ENCODE measurements at places on chromosomes 1 and 21.

GRCh38 chr1:33365560-33365997, 44.7 kb upstream of the A3GALT2 start:
- no peak for DNase-seq

DNA sequence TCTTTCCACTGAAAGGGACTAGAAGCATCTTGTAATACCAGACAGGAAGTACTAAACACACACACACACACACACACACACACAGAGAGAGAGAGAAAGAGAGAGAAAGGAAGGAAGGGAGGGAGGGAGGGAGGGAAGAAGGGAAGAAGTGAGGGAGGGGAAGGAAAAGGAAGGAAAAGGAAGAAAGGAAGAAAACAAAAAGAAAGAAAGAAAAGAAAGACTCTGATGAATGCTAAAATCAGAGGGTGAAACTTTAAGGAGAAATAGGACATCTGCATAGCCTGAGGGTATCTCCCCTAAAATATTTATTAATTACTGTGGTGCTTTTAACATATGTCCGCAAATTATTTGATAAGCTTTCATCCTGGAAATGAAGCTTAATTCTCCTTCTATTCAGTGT, 10.6 kb downstream of the TRIT1 start:
- DNase-seq, result no peak

- DNase-seq, result no peak
These were observed 21.5 kb upstream of the RNF187 start for GRCh38 chr1:228465571-228466146.

- DNase-seq, result no peak
These were observed 677 bp upstream of the HSD11B1 start for GRCh38 chr1:209703834-209704504.

GRCh38 chr1:169925505-169926482, 32.1 kb upstream of the SCYL3 start:
- no peak for DNase-seq

- no peak for DNase-seq
These were observed 363.7 kb downstream of the MATN1 start for GRCh38 chr1:30359539-30360220.

- no peak for DNase-seq
These were observed 6.5 kb downstream of the C1orf35 start for GRCh38 chr1:228096416-228097332.

GRCh38 chr1:115428256-115428655, 90.2 kb upstream of the NGF start:
- DNase-seq, result no peak

DNA sequence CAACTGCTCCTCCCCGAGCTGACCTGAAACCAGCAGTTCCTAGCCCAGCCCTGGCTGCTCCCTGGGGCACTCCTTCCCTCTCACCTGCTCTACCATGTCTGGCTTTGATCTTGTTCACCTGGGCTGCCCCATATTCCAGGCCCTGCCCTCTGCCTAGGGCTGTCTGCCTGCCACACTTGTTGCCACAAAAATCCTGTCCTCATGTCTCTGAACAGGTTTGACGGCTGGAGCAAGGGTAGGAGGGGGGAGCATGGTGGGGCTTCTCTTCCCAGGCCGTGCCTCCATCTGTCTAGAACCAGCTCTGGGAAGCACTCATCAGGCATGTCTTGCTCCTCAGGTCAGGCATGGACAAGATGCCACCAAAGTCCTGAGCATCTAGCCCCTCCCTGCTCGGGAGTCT, 44.3 kb upstream of the WNT2B start:
- no peak for DNase-seq

DNA sequence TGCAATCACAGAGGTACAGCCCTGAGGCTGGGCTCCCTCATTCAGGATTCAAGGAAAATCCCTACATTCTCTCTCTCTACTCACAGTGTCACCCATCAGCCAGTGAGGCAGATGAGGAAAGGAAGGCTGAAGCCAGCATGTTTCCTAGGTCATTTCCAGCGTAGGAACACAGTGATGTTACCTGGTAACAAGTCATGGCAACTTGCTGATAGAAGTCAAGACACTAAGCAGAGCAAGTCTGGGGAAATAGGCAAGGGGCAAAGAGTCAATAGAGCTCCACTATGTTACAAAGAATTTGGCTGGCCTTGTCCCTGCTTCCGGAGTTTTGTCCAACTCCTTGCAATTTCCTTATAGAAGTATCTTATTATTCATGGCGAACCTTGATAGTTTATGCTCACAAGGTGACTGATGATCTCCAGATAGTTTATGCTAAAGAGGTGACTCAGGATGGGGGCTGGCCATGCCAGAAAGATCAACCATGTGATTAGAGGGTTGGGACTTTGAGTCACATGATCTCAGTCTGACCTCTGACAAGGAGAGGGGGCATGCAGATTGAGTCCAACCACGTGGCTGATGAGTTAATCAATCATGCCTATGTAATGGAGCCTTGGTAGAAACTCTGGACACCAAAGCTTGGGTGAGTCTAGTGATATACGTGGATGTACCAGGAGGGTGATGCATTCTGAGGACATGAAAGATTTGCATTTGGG, 51.1 kb downstream of the SUSD4 start:
- DNase-seq, result no peak

DNA sequence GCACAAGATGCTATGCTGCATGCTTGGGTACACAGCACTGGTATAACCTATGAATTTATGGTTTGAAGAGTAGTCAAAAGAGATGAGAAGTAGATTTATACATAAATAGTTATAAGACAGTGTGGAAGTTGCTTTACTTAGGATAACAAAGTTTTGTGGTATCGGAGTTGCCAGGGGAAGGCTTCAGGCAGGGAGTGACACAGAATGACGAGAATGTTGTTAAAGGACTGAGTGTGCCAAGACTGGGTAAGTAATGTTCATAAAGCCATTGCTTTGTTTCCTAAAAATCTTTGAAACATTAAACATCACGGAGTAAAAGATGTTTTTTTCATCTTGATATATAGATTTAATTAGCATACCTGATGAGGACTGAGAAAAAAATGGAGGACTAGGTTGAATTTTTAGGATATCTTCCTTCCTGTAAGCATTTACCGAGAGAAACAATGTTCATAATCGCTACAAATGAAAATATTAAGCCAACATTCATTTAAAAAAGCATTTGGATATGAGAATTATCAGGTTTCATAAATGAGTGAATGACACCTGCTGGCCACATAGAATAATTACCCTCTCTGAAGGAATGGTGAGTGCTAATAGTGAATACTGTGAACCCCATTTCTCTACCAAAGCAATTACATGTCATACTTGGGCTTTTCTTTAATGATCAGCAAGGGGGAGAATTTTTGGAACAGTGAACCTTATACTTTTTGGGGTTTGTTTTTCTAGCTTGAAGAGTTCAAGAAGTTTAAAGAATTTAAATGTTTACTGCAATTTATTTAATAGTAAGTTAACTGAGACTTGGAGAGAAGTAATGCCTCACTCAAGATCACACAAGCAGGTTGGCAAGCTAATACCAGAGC, 28.4 kb downstream of the EXTL2 start:
- no peak for DNase-seq

- DNase-seq, result no peak
These were observed 82.5 kb downstream of the C4BPA start for GRCh38 chr1:207186503-207186902.

- DNase-seq, result no peak
These were observed 304.4 kb upstream of the LYPLAL1 start for GRCh38 chr1:218869276-218869675.

DNA sequence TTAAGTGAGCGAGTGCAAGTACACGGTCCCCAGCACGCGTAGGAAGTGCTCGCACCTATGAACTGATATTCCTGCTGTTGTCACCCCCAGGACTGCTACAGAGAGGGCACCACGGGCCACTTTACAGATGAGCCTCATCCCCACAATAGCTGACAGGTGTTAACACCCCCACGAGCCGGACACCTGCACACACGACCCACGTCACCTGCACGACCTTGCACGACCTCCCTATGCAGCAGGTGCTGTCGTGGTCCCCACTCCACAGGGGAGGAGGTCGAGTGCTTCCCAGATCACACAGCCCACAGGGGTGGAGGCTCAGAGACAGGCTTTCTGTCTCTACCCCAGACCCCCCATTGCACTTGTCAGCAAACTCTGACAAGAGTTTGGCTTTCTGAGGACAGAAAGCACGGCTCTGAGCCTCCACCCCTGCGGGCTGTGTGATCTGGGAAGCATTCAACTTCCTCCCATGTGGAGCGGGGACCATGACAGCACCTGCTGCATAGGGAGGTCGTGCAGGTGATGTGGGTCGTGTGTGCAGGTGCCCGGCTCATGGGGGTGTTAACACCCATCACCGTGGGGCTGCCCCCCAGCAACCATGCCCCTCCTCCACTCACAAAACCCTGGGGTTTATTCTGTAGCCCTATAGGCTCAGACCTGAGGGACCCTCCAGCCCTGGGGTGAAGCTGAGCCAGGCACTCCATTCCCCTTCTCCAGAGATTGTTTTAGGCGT, 80.8 kb downstream of the MATN1 start:
- no peak for DNase-seq

GRCh38 chr1:57711326-57711725, 287.5 kb upstream of the DAB1 start:
- DNase-seq, result no peak

Data from T1000 (cell line).